ENCODE measurements at places on chromosomes 2 and 18.
A peak's percentile ranks its signal among the peaks of the same experiment; 100 is the strongest.

DNA sequence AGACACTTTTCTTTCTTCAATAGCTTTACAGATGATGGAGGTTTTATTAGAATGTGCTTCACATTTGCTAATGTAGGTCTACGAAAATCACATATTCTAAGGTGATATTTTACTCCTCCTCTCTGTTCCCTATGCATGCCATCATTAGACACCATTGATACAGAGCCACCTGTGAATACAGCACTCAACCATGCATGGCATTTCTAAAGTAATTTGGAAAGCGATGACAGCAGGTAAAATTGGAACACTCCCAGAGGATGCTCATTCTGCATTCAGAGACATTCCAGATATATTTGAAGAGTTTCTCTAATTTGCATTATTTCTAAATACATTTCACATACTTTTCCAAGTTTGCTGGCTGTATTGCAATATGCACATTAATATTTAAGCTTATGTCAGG is 65.3 kb upstream of the RIT2 start:
- no peak for DNase-seq

- no peak for DNase-seq
Measured at GRCh38 chr2:227939271-227940027, 68.0 kb downstream of the DAW1 start.

DNA sequence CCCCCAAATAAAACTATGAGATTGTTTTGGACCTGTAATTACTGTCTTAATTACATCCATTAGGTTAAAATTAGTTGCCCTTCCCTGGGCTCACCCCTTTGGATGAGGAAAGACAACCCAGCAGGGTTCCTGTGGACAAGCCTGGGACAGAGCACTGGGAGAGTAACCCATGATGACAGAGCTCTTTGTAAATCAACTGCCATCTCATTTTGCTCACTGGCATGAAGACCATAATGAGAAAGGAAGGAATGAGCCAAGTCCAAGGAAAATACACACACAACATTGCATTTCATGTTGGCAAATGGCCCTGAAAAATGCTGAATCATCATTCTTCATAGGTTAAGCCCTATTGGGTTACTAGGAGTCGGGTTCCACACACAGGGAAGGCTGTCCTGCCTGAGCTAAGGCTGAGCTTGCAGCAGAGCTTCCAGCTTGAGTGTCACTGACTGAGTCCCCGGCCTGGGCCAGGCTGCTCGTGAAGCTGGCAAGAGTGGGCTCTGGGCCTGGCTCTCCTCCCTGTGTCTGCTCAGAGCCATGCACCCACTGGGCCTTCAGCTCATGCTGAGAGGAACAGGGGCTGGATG is 94.1 kb upstream of the ACAA2 start:
- peak; percentile 82 for DNase-seq

DNA sequence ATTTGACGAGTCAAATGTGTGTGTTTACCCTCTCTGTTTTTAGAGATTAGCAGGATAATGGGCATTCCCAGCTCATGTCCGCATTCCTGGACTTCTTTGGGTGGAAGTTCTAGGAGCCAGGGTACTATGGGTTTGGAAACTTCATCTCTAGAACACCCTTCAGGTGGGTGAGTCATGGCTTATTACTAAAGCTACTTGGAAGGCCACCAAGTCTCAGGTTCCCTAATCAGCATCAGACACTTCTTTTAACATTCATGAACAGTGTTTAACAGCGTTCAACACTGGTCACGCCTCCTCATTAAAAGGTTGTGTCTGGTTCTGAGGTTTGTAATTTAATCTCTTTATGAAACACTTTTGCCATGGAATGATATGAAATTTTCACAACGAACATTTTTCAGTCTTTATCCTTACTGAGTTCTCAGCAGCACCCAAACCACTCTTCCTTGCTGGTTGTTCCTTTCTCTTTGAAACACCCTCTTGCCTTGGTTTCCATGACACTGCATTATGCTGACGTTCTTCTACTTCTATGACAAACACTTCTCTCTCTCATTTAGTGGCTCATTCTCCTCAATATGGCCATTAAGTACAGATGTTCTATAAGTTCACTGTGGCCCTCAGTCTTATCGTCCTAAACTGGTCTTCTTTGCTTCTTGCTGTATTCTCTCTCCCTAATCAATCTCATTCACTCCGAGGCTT is 49.3 kb downstream of the MMADHC start:
- no peak for DNase-seq

GRCh38 chr2:31296641-31297287 is 62.8 kb downstream of the EHD3 start:
- DNase-seq, result no peak

DNA sequence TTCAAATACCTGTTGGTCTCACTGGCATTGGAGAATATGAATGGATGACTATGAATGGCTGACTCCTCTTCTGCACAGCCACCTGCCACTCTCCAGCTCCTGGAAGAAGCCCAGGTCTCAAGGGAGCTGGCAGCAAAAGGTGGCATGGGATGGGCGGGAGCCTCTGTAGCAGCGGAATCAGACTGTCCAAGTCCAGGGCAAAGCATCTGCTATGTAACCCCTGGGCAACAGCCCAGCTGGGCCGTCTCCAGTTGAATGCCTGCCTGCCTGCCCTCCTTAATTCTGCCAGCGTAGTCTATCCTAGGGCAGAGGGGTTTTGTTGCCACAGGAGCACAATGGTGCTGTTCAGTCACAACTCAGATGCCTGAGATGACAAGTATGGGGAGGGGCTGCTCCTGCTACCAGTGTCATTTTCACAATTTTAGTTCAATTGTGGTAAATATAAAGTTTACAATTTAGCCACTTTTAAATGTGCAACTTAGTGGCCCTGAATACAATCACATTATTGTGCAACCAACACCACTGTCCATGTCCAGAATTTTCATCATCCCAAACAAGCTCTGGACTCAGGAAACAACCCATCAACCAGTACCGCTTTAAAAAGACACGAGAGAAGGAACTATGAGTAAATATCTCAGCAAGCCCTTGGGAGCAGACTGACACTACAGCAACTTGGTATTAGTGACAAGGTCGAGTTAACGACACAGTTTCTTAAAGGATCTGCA is 115.2 kb downstream of the MYO5B start:
- peak; percentile 70 for DNase-seq

DNA sequence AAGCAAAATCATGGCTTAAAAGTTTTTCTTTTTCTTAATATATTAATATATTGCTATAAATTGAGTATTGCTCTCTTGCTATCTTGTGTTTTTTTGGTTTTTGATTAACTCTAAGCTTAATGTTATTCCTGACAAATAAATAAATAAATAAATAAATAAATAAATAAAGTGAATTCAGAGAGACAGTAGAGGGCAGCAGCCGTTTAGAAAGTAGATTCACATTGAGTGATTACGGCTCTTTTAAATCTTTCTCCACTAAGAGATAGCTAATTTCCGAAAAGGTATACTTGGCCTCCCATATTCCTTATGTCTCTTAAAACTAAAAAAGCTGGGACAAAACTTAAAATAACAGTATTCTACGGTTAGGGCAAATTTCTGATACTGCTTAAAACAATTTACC is 34.3 kb downstream of the MSH2 start:
- peak; percentile 37 for DNase-seq

GRCh38 chr2:236642584-236643291 is 73.1 kb downstream of the ACKR3 start:
- DNase-seq, result no peak

DNA sequence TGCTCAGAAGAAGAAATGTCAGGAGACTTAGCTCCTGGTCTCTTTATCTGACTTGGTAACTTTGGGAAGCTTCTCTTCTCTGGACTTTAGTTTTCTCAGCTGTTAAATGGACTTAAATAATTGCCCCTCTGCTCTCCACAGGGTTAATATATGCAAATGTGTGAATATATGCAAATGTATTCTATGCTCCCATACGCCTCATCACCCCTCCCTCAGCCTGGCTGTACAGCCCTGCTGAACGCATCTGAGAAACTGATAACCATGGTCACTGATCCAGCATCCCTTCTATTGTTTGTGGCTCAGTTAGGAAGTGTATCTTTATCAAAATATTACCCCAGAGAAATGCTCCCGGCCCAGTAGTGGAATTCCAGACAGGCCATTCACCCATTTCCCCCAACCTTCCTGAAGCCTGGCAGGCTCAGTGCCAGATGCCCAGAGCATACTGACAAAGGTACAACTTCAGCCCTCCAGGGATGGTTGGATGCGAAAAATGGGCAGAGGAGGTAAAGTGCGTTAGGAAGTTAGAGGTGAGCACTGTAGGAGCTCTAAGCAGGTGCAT is 103.4 kb downstream of the DYSF start:
- DNase-seq, result no peak

- DNase-seq, result peak; percentile 12
Measured at GRCh38 chr18:48203961-48204666, 205.1 kb downstream of the ZBTB7C start.

DNA sequence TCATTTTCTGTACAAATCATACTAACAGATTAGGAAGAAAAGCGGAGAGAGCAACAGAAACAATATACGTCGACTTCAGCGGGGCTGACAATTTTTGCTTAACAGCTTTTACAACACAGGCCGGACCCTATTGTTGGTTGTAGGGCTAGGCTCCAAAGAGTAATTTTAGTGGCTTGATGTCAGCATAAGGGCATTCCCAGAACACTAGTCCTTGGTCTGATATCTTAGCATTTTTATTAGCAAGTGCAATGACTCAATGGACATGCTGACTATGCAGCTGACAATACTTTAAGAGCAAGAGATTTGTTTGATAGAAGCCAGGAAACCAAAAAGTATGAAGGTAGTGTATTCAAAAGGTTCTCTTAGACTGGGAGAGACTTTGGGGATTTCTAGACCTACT is 209.9 kb downstream of the LNPK start:
- no peak for DNase-seq
